ENCODE measurements at places on chromosomes 3 and 15.

DNA sequence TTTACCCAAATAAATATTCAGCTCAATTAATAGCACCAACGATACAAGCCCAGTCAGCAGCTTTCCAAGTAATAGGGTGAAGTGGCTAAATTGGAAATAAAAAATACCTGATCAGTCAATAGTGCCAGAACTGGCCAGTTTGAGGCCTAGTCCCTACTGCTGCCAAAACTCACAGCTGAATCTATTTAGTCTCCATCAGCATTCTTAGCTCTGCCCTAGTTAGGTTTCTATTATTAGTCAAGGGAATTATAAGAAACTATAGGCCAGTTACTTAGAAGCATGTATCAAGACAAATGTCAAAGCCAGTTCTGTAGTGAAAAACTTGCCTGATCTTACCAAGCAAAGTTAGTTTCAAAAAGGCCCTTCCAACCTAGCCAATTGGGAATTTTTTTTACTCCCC, 146.2 kb upstream of the ZBTB20 start:
- DNase-seq, result no peak

DNA sequence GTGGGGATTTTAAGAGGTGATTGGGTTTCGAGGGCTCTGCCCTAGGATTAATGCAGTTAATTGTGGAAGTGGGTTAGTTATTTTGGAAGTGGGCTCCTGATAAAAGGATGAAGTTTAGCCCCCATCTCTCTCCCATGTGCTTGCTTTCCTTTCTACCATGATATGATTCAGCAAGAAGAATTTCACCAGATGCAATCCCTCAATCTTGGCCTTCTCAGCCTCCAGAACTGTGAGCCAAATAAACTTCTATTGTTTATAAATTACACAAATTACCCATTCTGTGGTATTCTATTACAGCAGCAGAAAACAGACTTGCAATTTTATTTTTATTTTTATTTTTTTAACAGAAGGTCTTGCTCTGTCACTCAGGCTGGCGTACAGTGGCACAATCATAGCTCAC, 27.3 kb upstream of the UBE2E1 start:
- no peak for DNase-seq

- no peak for DNase-seq
These were observed 54.6 kb downstream of the STAC start for GRCh38 chr3:36434687-36435426.

DNA sequence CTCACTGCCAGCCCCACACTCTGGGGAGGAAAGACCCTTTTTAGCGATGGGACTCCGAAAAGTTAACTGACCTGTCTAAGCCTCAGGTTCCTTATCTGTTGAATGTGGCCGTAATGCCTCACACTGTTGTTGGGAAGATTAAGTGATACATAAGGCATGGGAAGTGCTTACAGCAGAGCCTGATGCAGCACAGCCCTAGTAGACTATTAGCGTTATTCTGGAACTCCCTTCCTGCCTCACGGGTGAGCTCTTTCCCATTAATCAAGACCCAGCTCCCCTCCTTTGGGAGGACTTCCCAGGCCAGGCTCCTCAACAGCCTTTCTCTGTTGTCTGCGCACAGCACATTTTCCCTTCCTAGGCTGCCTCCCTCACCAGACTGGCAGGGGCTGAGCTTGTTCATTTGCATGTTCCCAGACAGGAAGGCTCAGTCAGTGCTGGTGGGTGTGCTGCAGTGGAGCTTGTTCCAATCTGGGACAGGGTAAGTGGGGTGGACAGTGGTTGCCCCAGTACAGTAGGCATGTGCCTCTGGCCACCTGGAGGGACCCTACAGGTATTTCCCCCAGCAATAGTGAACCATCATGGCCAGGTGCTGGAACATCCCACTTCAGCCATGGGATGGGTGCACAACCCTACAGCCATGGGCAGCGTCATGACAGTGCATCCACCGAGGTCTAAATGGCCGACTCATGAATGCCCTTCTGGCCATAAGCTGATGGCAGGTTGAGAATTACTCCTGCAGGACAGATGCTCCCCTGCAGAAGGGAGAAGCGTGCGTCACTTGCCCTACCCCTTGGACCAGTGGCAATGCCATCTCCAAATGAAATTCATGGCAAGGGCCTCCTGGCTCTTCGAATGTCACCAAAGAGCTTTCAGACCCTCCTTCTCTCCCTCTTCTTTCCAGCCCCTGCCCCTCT, 5.8 kb upstream of the PSTPIP1 start:
- no peak for DNase-seq

DNA sequence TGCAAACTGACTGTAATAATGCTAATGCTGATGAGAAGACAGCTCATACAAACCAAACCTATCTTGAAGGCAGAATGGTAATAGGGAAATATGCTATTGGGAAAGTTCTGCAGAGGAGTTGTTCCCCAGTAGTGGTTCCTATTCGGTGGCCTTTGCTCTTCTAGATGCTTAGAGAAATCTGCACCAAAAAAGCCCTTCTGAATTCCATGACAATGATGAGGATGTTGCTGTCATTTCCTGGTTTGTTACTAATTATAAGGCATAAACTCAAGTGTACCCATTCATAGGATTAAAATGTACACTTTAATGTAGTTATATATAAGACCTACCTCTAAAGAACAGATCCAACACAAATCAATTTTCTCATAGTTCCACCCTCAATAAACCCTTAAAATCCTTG, 30.1 kb downstream of the TOMM70 start:
- DNase-seq, result no peak

GRCh38 chr15:58058729-58059128, 6.8 kb downstream of the ALDH1A2 start:
- no peak for DNase-seq

DNA sequence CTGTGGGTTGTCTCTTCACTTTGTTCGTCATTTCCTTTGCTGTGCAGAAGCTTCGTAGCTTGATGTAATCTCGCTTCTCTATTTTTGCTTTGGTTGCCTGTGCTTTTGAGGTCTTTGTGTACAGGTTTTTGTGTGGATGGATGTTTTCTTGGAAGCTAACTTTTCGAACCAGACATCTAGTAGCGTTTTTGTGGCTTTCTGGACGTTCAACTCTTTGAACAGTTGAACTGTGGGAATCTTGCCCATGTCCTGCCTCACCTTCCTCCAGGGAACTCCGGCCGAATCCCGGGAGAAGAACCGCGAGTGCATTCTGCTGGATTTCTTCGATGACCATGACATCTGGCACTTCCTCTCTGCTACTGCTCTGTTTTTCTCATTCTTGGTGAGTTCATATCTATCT, 70.6 kb downstream of the USF3 start:
- no peak for DNase-seq

DNA sequence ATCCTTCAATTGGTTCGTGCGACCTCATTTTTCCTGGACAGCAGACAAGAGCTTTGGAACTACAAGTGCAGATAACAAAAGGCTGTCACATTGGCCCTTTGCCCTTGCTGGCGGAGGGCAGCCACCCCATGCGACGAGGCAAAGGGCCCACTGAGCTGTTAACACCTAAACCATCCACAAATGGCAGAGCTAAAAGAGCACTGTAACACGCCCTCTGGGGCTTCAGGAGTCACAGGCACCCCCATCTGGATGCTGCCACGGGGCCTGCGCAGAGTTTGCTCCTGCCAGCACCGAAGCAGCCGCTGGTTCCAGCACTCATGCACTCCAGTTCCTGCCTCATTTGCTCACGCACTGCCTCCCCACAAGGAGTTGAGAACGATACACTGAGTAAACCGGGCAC, 524.9 kb downstream of the ZNF385D start:
- DNase-seq, result no peak

DNA sequence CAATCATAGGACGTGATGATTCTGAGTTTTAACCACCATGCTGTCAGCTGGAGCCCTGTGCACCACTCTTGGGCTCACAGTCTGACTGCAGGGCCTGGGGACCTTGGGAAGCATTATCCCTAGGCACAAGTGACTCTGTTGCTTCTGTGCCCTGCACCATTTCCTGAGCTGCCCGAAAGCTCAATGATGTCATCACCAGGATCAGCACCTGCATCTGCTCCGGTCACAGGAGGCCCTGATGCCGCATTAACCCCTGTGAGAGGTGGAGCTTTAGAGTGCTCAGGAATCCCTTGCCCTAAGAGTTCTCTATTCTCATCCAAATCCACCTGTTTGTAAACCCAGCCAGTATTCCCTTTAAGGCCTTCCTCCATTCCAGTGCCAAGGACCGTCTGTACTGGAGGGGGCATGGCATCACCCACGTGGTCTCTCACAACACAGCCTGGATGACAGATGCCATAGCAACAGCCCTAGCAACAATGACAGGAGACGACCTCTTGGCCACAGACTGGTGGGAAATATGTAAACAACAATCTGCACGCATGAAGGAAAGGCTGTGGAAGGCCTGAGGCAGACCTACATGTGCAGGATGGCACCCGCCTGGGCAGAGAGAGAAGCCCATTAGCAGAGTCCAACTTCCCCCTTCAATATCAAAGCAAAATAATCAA, 37.9 kb downstream of the NTRK3 start:
- DNase-seq, result no peak

GRCh38 chr15:88646088-88646405, 7.2 kb downstream of the ISG20 start:
- no peak for DNase-seq

DNA sequence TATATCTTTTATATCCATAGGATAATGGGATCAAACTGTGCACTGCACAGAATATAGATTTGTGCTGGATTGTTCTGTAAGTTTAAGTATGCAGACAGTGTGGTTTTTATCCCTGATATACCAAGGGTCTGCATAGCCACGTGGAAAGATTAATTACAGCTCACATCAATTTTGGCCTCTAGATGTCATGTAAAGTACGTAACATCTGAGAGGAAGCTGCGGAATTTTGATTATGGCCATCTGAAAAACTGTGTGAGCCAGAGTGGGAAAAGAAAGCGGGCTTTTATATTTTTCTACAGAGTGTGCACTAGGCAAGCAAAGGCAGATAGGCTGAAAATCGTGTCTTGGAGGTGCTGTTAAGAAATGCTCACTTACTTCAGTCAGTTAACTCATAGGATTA, 562.7 kb downstream of the GBE1 start:
- no peak for DNase-seq

All from activated B cell treated with CpG ODN at 0.5 μM for 24 hours (primary cell).